Putamen (tissue), 1 donor: ENCODE measurements at places on chromosomes 7 and 10.

GRCh38 chr7:93860261-93860660, 30.3 kb downstream of the TFPI2 start:
- DNase-seq = no peak

- no peak for DNase-seq
Measured at GRCh38 chr10:28939281-28940157, 262.2 kb downstream of the BAMBI start.

GRCh38 chr10:49049660-49050059, 65.7 kb downstream of the VSTM4 start:
- no peak for DNase-seq

- DNase-seq = no peak
Measured at GRCh38 chr10:29067161-29067560, 221.7 kb upstream of the LYZL1 start.

DNA sequence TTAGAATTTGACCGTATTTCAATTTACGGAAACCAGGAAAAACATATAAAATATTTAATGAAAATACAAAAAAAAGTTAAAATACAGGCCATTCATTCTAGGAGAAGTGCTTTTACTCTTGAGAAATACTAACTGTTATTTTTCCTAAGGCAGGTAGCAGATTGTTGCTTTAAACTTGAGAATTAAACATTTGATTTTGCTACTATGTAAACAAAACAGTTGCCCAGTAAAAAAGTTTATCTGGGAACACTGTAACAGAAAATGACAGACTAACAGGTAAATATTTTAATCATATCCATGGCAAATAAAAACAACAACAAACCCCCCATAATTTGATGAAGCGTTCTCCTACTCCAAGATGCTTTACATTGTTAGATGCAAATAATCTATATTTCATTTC, 350.5 kb downstream of the CRPPA start:
- no peak for DNase-seq

DNA sequence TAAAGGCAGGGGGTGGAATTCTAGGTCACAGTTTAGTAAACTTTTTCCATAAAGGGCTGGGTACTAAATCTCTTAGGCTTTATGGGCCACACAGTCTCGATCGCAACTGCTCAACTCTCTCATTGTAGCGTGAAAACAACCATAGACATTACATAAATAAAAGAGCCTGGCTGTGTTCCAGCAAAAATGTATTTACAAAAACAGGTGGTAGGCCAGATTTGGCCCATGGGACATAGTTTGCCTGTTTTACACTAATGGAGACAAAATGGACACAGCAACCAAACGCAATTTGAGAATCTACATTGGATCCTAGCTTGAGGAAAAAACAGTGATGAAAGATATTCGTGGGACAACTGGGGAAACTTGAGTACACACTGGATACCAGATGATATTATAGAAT, 23.2 kb upstream of the MALSU1 start:
- no peak for DNase-seq

- peak; percentile 64 for DNase-seq
Measured at GRCh38 chr10:24951201-24952142, 934 bp downstream of the PRTFDC1 start.

GRCh38 chr7:86760236-86760635, 116.5 kb downstream of the GRM3 start:
- no peak for DNase-seq

DNA sequence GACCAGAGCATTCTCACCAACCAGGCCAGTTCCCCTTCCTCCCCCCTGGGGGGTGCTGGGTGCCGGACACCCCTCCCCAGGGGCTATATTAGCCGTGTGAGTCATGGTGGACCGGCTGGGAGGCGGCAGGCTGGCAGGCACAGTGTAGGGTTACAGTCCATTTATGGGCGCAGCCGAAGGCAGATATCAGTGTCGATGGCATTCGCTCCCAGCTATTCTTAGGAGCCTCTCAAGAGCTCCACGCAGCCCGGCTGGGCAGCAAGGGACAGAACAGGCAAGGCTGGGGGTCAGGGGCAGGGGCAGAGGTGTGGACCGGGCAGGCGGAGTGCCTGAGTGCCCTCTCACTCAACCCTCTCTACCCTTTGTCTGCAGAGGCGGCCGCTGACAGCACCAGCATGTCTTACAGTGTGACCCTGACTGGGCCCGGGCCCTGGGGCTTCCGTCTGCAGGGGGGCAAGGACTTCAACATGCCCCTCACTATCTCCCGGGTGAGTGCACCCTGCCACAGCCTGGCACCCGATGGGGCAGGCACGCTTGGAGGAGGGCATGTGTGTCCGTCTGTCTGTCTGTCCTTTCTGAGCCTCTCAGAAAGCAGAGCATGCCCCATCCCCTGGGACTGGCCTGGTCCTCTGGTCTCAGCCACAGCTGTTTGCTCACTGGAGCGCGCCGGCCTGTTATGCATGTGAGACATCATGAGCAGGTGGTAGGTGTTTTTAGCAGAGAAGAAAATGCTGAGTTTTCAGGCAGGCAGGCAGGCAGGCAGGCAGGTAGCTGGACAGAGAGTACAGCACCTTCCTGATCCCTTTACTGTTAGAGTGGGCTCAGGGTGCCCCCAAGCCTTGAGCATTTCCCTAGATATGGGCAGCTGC, at the start of gene LDB3:
Gene LDB3 (plus strand): TSS at position 215 of the 869 bp plus-strand sequence. CDS start 181 bp downstream, at position 396.
- DNase-seq = no peak

GRCh38 chr7:124649397-124650014, 116.1 kb downstream of the GPR37 start:
- DNase-seq = no peak

DNA sequence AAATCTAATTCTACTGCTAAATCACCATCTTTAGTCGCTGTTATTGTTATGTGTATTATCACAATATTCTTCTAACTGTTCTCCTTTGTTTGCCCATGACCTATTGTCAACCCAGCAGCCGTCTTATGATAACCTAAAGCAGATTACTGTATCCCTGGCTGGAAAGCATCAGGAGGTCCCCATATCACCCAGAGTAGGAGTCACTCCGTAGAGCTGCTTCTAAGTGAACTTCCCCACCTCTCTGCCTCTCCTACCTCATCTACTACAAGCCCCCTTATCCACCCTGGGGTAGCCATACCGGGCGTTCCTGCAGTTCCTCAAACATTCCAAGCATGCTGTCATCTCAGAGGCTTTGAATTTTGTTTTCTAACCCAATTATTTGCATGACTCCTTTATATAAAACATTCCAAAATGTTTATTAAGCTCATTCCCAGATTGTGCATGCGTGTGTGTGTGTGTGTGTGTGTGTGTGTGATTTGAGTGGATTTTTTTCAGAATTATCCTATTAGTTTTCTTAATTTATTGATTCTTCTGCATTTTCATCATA, 39.7 kb downstream of the POU6F2 start:
- DNase-seq = no peak

- no peak for DNase-seq
Measured at GRCh38 chr10:124124123-124124768, 30.8 kb upstream of the CHST15 start.

DNA sequence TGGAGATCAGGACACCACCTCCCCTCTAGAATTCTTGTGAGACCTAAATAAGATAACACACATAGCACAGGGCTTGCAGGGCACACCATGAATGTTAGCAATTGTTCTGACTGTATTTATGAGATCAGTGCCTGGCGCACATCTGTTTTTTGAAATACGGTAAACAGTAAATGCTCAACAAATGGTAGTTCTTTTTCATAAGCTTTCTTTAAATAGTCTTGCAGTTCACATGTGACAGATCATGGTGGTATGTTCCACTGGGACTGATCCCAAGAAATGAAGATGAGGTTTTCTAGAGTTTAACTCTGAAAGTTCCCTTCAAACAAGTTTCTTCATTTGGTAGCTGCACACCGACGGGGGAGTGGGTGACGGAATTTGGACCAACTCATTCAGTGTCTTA, 34.8 kb downstream of the CREB5 start:
- no peak for DNase-seq

- no peak for DNase-seq
Measured at GRCh38 chr7:108045154-108045553, 42.2 kb upstream of the LAMB1 start.

DNA sequence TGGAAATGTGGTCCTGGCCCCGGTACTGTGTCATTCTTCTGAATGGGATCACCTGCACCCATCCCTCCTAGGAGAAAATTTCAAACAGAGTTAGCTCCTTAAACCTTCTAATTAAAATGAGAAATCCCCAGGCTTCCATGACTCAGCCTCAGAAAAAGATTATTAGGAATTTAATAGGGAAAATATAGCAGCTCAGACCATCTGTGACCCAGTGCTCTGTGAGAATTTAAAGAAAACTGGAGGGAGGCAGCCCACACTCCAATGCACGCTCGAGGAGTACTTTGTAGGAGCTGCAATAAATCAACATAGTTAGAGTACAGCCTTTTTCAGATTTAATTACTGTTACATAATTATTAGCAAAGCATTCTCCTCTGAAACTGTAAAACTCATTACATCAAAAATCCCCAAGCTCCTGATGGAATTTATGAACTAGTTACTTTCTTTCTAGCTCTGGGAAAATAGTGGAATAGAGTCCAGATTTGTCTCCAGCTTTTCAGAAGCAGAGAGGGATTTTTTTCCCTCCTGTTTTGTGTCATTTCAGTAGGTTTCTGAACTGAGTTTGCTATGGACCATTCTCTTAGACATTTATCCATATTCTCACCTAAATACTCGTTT, 30.1 kb downstream of the NEUROD6 start:
- DNase-seq = no peak

- DNase-seq = no peak
Measured at GRCh38 chr10:3775696-3776551, 9.1 kb downstream of the KLF6 start.
